Fibroblast of upper back skin (primary cell): ENCODE measurements at places on chromosomes 12 and 14.

DNA sequence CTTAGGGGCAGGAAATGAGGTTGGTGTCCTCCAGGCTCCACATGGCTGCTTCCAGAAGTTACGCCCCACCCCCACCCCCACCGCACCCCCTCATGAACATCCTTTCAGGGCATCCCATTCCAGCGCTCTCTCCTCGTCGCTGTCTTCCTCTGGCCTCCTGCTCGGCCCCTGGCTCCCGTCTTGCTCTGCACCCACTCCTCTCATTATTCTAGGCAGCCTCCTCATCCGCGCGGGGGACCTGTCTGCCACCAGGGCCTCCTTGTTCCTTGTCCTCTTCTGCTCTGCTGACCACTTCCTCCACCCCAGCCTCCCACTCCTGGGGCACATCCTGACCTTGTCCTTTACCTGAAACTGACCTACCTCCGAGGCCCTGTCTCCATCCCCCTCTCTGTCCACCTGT lies 29.8 kb upstream of the PLEKHG6 start:
- no peak for DNase-seq

DNA sequence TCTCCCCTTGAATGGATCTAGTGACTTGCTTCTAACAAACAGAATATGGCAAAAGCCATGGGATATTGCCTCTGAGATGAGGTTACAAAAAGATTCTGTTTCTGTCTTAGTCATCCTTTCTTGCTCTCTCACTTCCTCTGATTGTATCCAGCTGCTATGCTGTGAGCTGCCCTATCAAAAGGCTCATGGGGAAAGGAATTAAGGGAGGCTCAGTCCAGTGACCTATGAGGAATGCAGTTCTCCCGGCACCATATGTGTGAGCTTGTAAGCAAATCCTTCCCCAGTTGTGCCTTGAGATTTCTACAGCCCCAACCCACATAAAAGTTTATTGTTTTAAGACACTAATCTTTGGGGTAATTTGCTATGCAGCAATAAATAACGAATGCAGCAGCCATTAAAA lies 183.1 kb downstream of the KLHL28 start:
- DNase-seq: peak; percentile 83

GRCh38 chr12:19312637-19313036 lies 126.7 kb upstream of the AEBP2 start:
- no peak for DNase-seq

DNA sequence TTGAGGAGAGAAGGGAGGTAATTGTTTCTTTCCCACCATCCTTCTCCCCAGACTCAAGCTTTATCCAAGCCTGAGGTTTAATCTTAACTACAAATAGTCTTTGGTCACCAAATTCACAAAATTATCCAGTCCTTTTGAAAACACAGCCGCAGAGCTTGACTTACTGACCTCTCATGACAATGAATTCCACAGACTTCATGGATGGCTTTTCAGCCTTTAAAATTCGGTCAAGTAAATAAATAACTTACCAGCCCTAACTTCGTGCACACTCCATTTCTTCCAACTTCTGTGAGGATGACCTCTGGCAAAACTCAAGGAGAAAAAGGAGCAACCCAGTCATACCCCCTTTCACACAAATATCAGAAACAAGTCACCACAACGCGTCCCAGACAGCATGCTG lies 137.0 kb upstream of the CDKN3 start:
- no peak for DNase-seq

- no peak for DNase-seq
Measured at GRCh38 chr14:66115740-66116502, 370.2 kb upstream of the CCDC196 start.

GRCh38 chr14:87492561-87492960 lies 500.4 kb downstream of the GALC start:
- DNase-seq: no peak

- DNase-seq: peak; percentile 81
Measured at GRCh38 chr12:47949441-47950341, 13.7 kb upstream of the TMEM106C start.

- DNase-seq: no peak
Measured at GRCh38 chr12:13275241-13276085, 78.9 kb downstream of the EMP1 start.

GRCh38 chr12:5476356-5476755 lies 44.4 kb downstream of the NTF3 start:
- no peak for DNase-seq

- no peak for DNase-seq
Measured at GRCh38 chr12:83143950-83144349, 457.2 kb downstream of the TMTC2 start.

DNA sequence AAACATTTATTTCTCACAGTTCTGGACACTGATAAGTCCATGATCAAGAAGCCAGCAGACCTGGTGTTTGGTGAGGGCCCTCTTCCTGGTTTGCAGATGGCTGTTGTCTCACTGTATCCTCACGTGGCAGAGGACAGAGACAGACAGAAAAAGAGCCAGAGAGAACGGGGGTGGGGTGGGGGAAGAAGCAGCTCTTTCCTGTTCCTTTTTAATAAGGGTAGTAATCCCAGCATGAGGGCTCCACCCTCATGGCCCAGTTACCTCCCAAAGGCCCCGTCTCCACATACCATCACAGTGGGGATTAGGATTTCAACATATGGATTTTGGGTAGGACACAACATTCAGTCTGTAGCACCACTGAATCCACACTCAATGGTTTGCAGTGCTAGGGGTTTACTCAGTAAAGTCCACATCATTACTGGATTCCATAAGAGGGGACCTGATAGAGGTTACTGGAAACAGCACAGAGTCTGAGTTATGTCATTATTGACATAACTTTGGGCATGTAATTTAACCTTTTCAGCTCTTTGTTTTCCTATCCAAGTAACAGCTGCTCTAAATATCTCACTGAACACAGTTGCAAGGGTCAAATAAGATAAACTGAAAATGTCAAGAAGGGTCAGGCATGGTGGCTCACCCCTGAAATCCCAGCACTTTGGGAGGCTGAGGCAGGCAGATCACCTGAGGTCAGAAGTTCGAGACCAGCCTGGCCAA lies 53.2 kb downstream of the RPAP3 start:
- DNase-seq: peak; percentile 5

GRCh38 chr12:130872179-130873096 lies 572 bp downstream of the RAN start:
- no peak for DNase-seq

GRCh38 chr14:64520699-64521098 lies 16.1 kb downstream of the ZBTB1 start:
- DNase-seq: no peak

DNA sequence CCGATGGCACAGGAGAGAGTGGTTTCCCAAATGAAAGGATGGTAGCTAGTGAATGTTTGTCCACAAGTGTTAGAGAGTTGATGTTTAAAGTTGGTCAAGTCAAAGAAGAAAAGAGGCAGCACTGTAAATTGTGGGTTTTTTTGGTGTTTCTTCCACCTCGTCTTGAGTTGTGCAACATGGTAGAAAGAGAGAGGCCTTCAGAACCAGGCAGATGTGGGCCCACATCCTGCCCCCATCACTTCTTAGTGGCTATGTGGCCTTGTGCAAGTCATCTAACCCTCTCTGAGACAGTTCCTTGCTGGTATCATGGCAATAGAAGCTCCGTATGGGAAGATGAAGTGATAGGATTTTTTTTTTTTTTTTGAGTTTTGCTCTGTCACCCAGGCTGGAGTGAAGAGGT lies 60.8 kb downstream of the NDUFA12 start:
- DNase-seq: no peak

GRCh38 chr14:87996291-87996592 lies 3.3 kb upstream of the GALC start:
- peak; percentile 22 for DNase-seq

- no peak for DNase-seq
Measured at GRCh38 chr12:53961025-53961761, 6.5 kb downstream of the HOXC12 start.

- DNase-seq: no peak
Measured at GRCh38 chr14:57018065-57018464, 207.8 kb upstream of the OTX2 start.

GRCh38 chr14:85531587-85532373 lies 1.8 kb downstream of the FLRT2 start:
- DNase-seq: peak; percentile 89

DNA sequence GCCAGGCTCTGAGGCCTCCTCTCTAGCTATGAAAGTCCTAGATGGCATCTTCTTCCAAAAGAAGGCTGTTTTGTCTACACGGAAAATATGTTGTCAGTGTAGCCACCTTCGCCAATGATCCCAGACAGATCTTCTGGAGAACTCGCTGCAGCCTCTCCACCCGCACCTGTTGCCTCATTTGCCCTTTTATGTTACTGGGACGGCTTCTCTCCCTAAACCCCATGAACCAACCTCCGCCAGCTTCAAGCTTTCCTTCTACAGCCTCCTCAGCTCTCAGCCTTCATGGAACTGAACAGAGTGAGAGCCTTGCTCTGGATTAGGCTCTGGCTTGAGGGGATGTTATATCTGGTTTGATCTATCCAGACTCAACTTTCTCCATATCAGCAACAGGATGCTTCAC lies 10.8 kb downstream of the P2RX2 start:
- no peak for DNase-seq

DNA sequence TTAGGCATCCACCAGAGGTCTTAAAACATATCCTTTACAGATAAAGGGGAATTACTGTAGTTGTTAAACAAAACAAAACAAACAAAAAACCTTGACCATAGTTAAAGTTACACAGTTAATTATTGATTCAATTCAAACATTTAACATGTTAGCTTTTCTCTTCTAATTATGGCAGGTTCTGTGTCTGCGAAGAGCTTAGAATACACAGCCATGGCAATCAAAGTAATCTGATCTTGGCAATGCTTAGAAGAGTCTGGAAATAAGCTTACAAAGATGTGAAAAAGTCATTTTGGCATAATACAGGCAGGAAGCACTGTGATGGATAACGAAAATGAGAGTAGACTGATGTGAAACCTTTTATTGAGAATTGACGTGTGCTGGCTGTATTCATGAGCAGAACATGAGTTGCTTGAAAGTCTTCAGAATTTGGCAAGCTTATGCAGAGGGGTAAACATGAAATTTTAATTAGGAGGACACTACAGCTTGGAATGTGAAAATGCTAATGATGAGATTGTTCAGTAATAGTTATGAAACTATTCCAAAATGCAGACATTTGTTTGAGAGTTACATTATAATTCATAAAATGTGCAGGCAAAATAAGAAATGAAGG lies 629.6 kb downstream of the FSCB start:
- no peak for DNase-seq

DNA sequence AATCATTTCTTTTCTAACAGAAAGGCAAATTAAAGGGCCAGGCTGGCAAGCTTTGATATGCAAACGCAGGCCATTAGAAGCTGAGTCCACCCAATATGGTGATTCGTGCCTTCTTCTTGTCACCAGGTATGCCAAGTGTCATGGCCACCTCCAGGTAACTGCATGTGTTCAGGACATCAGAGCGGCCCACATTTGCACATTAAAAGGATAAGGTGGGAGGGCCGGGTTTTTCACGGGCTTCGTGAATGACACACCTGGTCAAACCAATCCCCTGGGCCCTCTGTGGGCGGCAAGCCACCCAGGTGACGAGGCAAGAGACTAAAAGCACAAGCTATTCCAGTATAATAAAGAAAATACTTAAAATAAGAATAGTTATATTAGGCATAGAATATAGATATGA lies 75.9 kb upstream of the TSPAN11 start:
- no peak for DNase-seq

DNA sequence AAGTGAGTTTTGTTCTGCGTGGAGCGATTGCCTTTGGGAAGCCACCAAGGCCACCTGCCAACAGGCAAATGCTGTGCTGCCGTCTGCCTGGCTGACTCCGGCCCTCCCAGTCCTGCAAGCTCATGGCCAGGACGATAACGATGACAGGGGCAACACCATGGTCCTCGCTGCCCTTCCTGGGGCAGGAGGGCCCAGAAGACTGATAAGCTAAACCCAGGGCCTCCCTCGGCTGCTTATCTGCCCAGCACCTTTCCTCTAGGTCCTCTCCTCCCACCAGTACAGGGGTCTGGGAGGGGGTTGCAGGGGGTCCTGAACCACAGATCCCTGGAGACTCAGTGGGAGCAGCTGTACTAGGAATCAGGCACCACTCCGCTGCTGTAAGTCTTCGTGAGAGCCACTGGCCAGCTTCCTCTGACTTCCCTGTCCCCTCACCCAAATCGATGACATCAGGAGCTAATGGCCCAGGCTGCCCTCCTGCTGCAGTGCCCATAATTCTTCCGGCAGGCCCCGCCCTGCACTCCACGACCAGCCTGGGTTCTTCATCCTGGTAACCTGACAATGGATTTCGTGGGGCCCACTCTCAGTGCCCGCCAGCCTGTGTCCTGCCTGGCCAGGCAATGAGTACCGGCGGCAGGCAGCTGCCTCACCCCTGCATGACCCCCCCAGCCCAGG lies 5.1 kb downstream of the ANKRD9 start:
- no peak for DNase-seq

GRCh38 chr12:82876075-82876474 lies 189.4 kb downstream of the TMTC2 start:
- DNase-seq: no peak

DNA sequence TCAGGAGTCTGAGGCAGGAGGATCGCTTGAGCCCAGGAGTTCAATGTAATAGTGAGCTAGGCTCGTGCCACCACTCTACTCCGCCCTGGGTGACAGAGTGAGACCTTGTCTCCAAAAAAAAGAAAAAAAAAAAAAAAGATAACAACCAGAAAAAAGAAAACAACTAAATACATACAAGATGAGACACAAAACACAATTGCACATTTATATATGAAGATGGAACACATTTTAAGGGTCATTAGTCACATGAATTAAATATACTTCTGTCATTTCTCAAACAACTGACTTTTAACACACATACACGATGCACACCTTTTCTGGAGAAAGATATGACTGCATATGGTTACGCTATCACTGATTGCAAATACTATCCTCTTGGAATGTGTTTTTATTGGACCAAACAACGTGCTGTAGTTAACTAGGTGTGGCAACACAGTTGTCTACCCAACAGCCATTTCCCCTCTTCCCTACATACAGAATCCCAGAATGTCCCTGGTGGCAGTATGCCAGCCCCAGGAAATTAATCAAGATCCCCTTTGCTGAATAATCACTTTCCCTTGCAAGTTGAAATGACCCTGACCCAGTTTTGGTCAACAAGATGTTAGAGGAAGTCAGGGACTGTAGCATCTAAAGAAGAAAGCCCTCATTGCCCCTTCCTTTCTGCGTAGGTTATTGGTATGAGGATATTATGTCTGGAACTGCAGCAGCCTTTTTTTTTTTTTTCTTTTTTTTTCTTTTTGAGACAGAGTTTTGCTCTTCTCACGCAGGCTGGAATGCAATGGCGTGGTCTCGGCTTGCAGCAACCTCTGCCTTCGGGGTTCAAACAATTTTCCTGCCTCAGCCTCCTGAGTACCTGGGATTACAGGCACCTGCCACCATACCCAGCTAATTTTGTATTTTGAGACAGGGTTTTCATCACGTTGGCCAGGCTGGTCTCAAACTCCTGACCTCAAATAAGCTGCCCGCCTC lies 5.6 kb upstream of the MYL6B start:
- no peak for DNase-seq
